NCI-H2081 (cell line): ENCODE measurements at places on chromosomes 2 and 18.

GRCh38 chr2:11711354-11711716, 35.1 kb upstream of the LPIN1 start:
- no peak for DNase-seq

DNA sequence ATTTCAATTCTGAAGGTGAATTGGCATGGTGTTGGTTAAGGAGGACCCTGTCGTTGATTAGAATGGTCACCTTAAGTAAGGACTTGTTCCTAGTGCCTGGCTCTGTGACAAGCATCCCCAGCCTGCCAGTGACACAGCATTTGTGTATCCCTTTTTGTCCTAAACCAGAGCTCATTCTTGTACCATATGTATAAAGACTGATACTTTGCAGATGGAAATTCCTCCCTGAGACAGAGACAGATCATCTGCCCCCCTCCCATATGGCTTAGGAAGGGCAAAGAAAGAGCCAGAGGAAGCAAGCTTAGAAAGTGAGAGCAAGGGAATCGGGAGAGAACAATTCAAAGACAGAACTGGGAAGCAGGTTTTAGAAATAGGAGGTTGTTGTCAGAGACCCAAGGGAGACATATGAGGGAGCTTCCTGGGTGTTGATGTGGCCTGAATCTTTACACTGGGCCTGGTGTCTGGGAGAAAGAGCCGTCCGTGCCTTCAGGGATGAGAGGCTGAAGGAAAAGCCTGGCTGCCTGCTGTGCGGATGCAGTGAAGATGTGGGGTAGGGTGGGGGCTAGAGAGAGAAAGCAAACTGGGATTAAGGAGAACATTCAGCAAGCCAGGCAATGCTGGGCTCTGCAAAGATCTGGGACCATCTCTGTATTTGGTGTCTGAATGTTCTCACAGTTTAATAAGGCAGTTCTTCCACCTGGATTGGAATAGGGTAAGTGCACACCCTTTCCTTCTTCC, 13.2 kb upstream of the CHRNA1 start:
- DNase-seq = no peak

- DNase-seq = no peak
These were observed 296.9 kb upstream of the NCKAP5 start for GRCh38 chr2:133865141-133865540.

GRCh38 chr18:1361936-1362335, 457.3 kb downstream of the ADCYAP1 start:
- DNase-seq = no peak

DNA sequence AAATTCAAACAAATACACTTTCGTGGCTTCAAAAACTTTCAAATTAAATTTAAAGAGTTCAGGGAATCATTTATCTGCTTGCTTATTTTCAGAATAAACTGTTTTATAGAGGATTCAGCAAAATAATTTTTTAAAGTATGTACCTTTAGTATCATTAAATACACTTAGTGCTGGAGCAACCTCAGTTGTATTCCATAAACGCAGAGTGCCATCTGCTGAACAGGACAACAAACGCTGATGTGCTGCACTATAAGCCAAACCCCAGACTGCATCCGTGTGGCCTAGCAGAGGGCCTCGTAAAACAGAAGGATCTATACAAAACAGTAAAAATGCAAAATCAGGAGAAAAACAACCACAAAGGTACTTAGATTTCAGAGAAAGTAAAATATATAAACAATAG, 108.6 kb downstream of the STRN start:
- no peak for DNase-seq

DNA sequence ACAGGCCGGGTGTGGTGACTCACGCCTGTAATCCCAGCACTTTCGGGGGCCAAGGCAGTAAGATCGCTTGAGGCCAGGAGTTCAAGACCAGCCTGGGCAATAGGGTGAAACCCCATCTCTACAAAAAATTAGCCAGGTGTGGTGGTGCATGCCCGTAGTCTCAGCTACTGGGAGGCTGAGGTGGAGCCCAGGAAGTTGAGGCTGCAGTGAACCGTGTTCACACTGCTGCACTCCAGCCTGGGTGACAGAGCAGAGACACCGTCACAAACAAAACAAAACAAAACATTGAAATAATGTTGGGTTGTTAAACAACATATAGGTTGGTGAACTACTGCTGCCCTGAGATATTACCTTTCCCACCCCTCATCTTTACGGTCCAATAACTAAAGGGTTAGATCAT, 48.8 kb upstream of the AGPS start:
- DNase-seq = no peak

- no peak for DNase-seq
These were observed 57.5 kb upstream of the MFF start for GRCh38 chr2:227267410-227268115.

- DNase-seq = peak; percentile 88
These were observed 248.8 kb downstream of the RDH14 start for GRCh38 chr2:18311420-18312195.

DNA sequence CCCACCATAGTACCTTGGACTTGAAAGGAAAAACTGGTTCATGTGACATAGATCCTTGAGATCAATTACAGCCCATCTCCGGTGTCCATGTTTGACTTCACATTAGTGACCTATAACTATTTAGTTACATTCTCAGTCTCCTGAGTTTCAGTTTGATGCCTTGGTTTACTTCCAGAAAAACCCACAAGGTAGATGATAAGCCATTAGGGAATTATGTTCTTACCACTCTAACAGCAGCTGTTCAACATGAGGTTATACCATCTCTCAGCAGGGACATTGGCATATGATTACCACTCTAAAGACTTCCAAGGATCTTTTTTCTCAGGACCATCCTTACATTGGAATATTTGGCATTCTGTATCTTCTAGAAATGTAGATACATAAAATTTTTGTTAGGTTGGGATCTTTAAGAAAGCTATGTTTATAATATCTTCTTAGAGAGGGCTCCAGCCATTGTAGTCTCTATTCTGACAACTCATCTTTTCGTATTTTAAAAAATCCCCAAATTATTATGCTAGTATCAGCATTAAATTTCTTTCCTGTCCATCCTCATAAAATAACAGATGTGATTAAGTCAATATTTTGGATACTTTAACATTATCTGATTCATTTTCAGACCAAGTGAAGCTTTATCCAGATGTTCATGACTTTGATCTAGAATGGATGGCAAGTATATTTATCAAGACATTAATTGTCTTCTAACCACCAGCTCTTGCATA, 258.9 kb downstream of the RDH14 start:
- DNase-seq = no peak

GRCh38 chr2:137771064-137771463, 193.2 kb upstream of the HNMT start:
- no peak for DNase-seq

- no peak for DNase-seq
These were observed 47.8 kb downstream of the ZNF804A start for GRCh38 chr2:184646177-184646576.

- no peak for DNase-seq
These were observed 43.0 kb upstream of the SLC1A4 start for GRCh38 chr2:64945973-64946768.

DNA sequence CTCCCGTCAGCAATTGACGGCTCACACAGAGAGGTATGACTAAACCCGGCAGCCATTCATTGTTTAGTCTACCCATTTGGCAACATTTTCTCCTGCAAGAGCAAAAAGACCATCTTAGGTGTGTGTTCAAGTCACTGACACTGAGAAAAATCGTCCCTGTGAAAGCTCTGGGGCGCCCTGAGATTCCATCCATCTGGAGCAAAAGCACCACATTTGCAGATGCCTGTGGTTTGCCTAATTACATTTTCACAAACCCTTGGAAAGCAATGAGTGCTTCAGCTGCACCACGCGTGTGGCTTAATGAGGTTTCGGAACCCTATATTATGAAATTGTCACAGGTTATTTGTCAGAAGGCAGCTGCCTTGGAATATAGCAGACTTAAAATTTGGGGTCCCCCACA, 110.7 kb upstream of the PTPRM start:
- no peak for DNase-seq

GRCh38 chr18:48990481-48991318, 39.9 kb upstream of the SMAD7 start:
- DNase-seq = no peak

DNA sequence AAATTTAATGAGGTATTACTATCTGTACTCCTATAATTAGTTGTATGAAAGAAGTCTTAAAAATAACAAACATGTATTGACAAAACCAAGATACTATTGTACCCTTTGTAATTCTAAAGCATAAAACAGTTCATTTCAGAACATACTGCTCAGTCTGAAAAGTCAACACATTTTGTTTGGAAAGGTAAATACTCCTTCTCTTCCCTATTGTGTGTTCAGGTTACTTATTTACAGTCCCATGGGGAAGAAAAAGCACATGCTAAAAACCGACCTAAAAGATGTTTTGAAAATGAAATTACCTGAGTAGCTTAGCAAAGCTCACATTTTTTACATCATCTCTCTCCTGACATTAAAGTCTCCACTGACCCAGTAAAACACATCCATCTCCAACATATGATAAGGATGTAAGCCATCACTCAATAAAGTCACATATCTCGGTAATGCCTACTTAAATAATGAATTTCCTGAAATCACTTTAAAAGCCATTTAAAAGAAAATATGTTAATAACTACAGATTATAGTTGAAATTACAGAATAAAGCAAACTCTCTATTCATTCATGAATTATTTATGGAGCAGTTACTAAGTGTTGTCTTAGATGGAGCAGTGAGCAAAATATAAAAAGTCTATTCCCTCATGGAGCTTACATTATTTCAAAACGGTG, 75.6 kb upstream of the FZD5 start:
- DNase-seq = peak; percentile 7

GRCh38 chr2:68125821-68126220, 31.9 kb upstream of the PNO1 start:
- DNase-seq = no peak

DNA sequence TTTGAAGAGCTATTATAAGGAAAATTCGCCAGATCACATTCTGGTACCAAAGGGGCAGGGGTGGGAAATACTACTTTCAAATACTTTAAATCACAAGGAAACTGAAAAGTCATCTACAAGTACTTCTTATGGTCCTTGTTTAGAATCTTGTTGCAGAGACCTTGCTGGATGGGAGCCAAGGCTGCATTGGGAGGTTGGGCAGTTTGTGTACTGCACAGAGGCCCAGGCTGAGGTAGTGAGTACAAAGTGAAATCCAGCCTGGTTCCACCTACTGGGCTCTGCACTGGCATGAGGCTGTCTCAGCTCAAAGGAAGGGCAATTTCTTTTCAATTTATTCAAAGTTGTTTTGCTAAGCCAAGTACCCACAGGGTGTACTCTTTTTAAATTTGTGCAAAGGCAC, 140.3 kb upstream of the DLX2 start:
- no peak for DNase-seq

DNA sequence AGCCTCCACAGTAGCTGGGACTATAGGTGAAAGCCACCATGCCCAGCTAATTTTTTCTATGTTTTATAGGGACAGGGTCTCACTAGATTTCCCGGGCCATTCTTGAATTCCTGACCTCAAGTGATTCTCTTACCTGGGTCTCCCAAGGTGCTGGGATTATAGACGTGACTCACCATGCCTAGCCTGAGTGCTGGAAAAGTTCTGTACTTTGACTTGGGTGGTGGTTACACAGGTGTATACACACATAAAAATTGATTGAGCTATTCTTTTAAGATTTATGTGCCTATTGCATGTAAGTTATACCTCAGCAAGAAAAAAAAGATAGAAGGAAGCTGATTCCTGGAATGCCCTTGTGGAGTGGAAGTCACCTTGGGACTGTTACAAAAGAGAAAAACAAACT, 34.8 kb upstream of the KCNF1 start:
- DNase-seq = no peak

DNA sequence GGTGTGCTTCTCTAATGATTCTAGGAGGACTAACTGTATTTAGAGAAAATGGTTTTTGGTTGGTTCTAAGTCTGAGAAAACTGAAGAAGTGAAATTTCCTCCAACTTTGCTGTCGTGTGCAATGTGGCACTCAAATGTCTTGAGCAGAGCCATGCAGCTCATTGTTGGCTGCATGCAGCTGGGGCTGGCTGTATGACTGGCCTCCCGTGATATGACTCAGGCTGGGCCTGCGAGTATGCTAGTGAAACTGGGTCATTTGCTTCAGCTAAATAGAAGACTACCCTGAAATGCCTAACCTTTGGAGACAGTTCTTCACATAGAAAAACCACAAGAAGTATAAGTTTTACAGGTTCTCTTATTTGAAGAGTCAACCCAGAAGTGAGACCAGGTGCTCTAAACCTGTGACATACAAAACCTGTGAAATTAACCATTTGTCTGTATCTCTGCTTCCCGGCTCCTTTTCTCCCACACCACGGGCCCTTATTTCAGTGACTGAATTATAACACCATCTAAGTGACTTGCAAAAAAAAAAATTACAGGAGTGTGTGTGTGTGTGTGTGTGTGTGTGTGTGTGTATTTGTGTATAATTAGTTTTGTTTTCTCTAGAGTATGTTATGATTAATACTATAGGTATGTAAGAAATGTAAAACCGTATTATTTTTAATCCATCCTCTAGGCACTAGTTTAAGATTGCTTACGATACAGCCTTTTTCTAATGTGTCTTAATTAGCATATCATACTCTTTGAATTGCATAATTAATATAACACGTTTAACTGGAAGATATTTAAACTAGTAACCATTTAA, 15.9 kb downstream of the POLI start:
- no peak for DNase-seq

DNA sequence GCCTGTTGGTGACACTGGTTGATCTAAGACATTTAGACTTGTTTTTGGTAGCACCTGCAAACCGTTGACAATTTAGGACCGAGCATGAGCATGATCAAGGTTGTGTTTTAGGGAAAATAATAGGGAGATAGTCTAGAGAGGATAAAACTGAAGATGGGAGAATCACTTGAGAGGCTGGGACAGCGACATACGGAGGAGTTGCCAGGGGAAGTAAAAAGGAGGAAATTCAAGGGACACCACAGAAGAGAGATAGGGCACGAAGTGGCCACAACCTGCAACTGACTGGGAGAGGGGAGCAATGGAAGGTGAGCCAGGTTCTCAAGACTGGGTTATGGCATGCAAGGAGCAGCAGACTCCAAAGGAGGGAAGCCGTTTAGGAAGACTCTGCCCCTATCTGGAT, 1.4 kb upstream of the ATP8B1 start:
- DNase-seq = no peak

- no peak for DNase-seq
These were observed 20.6 kb downstream of the TRIB2 start for GRCh38 chr2:12737297-12737696.

GRCh38 chr2:62065243-62065642, 130.7 kb upstream of the B3GNT2 start:
- DNase-seq = no peak

- DNase-seq = peak; percentile 12
These were observed 37.0 kb downstream of the MAL start for GRCh38 chr2:95062242-95063085.
